ENCODE measurements at places on chromosomes 5 and 9.

- DNase-seq: no peak
Observed at GRCh38 chr5:150024346-150024984, 23.9 kb downstream of the HMGXB3 start.

DNA sequence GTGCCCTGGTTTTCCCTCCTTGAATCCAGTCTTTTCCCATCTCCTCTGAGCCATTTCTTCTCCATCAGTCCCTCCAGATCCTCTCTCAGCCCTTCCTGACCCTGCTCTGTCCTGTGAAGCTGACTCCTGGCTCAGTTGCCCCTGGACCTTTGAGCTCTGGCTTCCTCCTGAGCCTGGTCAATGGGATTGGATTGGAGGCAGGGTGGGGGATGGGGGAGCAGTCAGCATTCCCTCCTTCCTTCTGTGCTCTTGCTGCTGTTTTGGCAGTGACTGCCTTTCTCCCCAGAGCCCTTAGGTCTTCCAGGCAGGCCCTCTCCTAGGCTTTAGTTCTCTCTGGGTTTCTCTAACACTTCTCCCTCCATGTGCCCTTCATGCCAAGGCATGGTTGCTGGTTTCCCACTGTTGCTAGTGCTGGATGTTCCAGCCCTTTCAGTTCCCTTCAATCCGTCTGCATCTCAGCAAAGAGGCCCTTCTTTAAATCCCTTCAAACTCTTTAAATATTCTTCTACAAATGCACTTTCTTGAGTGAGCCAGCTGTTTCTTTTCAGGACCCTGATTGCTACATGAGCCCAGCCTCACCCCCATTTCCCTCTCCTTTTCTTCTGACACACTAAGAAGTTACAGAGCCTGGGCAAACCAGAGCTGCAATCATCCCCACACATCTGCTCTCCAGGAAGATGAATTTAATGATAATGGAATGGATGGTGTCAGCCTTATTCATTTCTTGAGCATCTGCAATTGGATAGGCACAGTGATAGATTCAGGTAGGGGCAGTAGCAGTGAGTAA, 2.2 kb downstream of the TNFSF15 start:
- no peak for DNase-seq

DNA sequence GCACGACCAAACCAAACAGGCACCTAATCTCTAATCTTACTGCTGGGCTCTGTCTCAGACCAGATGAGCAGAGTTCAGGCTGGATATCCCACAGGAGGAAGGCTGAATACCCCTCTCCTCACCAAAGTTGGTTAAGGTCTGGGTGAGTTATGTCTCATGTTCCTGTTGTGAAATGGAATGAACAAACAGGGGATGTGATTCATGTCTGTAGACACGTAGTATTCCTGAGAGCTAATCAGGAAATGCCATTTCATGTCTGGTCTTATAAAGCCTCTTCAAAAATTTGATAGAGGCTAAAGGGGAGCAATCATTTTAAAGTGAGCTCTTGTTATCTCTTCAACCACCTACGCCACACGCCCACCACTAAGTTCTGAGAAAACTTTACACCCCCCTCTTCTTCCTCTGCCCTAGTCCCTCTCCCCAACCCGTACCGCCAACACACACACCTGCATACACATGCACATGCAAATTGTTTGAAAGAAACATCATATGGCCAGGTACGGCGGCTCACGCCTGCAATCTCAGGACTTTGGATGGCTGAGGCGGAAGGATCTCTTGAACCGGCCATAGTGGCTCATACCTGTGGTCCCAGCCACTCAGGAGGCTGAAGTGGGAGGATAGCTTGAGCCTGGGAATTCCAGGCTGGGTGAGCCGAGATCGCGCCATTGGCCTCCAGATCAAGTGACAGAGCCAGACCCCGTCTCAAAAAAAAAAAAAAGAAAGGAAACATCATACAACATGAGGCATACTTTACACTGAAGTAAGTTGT, 69.8 kb upstream of the RAI14 start:
- peak; percentile 28 for DNase-seq

- DNase-seq: peak; percentile 76
Observed at GRCh38 chr9:126558051-126558665, 55.6 kb upstream of the LMX1B start.

DNA sequence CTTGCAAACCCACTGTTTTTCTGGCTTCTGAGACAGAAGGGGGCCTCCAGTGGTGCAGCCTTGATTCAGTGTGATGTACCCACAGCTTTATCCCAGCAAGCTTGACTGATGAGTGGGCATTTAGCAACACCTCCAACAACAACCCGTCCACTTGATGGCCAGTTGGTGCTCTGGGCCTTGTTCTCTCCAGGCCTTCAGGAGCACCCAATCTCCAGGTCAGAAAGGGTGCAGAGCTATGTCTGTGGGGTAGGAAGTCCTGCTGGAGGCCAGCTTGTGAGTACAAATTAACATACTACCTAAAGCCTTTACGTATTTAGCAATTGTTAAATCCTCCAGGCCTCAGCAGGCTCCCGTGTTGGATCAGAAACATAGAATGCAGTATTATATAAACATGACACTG, 10.1 kb upstream of the TRIM52 start:
- no peak for DNase-seq

DNA sequence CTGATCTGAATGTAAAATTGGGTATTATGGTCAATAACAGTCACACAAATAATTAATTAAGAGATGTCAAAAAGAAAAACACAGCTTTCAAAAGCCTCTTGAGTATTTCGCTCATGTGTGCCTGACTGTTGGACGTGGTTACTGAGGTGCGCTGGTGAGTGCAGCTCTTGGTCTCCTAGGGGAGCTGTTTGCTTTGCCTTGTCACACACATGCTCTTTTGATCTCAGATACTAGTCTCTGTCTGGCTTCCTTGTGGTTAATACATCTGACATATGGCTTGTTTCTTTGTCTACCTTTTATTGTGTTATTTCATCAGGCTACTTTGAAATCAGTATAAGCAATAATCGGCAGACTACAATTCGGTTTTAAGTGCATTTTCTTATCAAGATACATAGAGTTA, 51.5 kb downstream of the PCSK1 start:
- DNase-seq: no peak

DNA sequence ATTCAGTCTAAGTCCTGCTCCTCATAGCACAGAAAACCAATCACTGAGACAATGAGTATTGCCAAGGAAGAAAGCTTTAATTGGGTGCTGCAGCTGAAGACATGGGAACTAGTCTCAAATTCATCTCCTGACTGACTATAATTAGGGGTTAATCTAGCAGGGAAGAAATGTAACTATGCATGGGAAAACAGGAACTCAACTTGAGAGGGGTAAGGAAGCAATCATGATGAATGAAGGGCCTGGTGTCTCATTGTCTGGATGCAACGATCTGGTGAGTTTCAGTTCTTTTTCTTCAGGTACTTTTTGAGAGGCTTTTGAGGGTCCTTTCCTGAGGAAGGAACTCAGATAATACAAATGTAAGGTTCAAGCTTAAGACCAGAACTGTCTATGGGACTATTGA, 24.0 kb upstream of the OCLN start:
- no peak for DNase-seq

- DNase-seq: no peak
Observed at GRCh38 chr5:51302343-51302742, 80.9 kb upstream of the ISL1 start.

GRCh38 chr9:118631956-118632355, 737.3 kb downstream of the BRINP1 start:
- no peak for DNase-seq

- no peak for DNase-seq
Observed at GRCh38 chr9:114480746-114481435, 24.4 kb downstream of the WHRN start.

- peak; percentile 25 for DNase-seq
Observed at GRCh38 chr5:78293851-78294247, 649 bp downstream of the AP3B1 start.

GRCh38 chr9:93601666-93602065, 25.3 kb downstream of the PHF2 start:
- no peak for DNase-seq

DNA sequence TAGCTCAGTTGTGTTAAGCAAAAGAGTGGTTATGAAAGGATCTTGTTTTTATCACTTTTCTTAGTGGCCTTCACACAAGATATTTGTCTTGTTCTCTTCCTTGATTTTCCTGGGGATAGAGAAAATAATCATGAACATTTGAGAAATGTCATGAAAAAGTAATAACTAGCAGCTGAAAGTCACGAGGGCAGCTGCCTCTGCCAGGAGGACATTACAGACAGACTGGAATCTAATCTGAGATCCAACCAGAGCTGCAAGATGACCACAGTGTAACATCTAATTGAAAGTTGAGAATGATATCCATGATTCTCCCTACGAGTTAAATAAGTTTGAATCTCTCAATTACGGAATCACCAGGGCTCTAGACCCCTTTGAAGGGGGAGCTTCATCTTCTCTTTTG, 274.9 kb downstream of the ARHGAP26 start:
- no peak for DNase-seq

GRCh38 chr5:84239494-84239893, 145.2 kb downstream of the EDIL3 start:
- DNase-seq: no peak

DNA sequence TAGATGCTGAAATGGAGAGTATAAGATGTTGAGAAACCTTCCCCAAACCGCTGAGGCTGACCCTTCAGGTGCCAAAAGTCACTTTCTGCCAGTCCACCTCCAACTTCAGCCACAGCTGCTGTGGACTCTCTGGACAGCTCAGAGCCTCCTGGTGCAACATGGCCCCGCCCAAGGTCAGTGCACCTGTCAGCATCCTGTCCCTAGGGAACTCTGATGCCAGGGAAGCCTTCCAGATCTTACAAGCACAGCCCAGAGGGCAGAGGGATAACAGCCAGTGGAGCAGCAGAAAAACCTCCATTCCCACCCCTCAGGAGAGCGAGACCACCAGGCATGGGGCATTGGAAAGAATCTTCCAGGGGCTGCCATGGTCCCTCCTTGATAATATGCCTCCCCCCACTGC, 10.5 kb upstream of the PTGES2 start:
- DNase-seq: no peak

GRCh38 chr9:96149533-96150280, 152.3 kb downstream of the HSD17B3 start:
- DNase-seq: no peak

DNA sequence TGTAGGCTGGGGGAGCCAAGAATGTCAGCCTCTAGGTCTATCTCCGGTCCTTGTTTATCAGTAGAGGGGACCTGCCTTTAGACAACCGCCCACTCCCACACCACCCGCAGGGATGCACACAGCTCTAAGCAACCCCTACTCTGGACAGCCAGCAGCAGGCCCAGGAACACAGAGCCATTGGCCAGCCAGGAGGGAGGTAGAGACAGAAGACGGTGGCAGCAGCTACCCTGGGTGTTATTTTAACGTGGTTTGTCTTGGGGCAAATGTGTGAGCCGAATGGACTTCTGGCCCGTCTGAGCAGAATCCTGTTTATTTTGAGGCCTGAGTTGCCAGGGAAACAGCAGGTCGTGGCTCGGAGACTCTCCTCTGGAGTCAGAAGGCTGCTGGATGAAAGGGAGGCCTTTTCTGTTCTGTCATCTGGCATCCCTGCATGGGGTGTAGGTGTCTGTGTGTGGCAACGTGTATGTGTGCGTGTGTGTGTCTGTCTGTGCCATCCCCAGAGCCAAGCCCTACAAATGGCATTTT, 382 bp upstream of the FGF1 start:
- no peak for DNase-seq

- DNase-seq: peak; percentile 95
Observed at GRCh38 chr9:134443174-134444037, 117.2 kb downstream of the RXRA start.

GRCh38 chr9:129860653-129861446, 25.6 kb downstream of the USP20 start:
- DNase-seq: no peak

- DNase-seq: no peak
Observed at GRCh38 chr5:59038798-59039295, 456.0 kb downstream of the RAB3C start.

- DNase-seq: no peak
Observed at GRCh38 chr9:2798423-2798822, 45.5 kb downstream of the PUM3 start.

GRCh38 chr9:129910628-129911567, 75.6 kb downstream of the USP20 start:
- DNase-seq: peak; percentile 96

DNA sequence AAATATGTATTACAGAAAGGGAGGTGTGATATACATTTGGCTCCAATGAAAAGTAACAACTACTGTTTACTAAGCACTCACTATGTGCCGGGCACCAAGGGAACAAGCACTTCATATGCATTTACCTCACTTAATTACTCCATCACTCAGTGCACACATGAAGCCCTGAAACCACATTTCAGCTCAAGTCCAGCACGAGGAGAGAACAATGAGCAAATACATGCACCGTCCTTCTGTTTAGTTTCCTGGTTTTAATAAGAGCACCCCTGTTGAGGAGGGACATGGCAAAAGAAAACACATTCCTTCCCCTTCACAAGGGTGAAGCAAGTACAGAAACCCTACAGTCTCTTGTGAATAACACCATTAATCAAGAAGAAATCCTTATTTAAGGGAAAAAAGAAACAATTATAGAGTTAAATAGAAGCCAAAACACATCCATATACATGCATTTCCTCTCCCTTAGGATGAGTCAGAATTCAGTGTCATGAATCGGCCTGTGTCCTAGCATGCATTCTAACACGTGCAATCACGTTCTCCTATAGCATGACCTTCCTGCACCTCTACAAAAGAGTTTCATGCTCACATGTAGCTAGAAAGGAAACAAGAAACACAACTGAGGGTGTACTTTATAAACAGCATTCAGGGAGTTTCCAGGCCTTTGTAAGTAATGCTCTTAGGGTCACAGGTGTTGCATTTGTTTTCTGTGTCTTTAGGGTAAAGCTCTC, 411.6 kb downstream of the BNC2 start:
- peak; percentile 11 for DNase-seq

DNA sequence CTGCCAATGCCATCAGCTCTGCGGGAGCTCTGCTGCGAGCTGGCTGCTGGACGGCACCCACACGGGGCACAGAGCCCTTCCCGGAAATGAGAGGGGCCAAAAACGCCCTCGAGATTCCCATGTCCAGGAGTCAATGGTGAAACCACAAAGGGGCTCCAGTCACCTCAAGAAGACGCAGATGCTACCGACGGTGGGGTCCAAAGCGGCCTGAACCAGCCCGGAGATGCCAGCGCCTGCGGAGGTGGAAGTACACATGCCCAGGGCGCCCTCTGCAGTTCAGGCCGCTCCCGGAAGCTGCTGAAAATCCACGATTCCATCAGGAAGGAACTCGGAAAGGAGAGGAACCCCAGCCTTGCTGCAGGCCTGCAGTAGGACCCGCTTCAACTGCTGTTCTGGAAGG, 82.4 kb upstream of the SELENOP start:
- DNase-seq: no peak

DNA sequence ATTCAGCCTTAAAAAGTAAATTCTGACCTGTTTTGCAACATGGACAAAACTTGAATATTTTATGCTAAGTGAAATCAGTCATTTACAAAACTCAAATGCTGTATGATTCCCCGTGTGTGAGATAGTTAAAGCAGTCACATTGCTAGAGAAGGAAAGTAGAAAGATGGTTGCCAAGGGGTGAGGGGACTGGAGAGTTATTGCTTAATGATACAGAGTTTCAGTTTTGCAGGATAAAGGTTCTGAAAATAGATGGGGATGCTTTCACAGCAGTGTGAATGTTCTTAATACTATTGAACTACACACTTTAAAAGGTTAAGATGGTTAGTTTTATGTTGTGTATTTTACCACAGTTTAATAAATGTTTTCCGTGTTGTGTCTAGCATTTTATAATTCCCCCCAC, 51.2 kb downstream of the SGCD start:
- no peak for DNase-seq

GRCh38 chr9:1233568-1233967, 183.4 kb downstream of the DMRT2 start:
- DNase-seq: no peak

All from RKO (cell line).